ENCODE measurements at places on chromosomes 5 and 9. TPM values are rescaled to one million over a fixed set of nuclear protein-coding genes. Genes with fewer than 3 reads are reported as not detected.

GRCh38 chr5:170443624-170444023 is 54.5 kb upstream of the KCNMB1 start:
- DNase-seq = no peak

DNA sequence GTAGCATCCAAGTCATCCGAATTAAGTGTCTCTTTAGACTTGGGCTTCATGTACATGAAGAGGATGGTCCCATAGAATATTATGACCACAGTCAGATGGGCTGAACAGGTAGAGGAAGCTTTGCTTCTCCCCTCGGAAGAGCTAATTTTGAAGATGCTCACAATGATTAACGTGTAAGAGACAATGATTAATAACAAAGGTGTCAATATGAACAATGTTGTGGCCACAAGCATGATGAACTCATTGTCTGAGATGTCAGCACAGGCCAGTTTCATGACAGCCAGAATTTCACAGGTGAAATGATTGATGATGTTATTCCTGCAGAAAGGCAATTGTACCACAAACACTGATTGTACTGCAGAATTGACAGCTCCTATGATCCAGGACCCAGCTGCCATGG is 626 bp downstream of the OR13C2 start:
- no peak for DNase-seq

GRCh38 chr5:149228618-149229297 is 42.9 kb upstream of the AFAP1L1 start:
- no peak for DNase-seq

DNA sequence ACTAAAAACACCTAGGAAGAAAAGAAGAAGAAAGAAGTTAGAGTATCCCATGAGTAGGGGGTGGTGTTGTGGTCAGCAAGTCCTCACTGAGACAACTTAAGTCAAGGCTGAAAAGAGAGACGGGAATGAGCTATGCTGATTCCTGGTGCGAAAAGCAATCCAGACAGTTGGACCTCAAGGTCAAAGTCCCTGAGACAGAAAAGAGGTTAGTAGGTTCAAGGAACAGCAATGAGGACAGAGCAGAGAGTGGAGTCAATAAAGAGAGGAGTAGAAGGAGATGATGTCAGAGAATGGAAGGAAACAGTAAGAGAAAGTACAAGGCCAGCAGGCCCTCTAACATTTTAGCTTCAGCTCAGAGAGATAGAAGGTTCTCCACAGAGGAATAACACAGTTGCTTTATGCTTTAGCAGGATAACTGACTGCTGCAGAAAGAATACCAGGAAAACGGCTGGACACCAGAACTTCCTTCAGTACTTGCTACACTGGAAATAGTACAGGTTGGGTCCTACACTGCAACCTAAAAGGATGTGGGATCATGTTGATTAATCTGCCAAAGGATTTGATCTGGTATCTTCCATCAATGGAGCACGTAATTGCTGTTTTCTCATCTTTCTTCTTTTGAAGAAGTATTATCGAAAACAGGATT is 43.6 kb downstream of the GNAQ start:
- no peak for DNase-seq

DNA sequence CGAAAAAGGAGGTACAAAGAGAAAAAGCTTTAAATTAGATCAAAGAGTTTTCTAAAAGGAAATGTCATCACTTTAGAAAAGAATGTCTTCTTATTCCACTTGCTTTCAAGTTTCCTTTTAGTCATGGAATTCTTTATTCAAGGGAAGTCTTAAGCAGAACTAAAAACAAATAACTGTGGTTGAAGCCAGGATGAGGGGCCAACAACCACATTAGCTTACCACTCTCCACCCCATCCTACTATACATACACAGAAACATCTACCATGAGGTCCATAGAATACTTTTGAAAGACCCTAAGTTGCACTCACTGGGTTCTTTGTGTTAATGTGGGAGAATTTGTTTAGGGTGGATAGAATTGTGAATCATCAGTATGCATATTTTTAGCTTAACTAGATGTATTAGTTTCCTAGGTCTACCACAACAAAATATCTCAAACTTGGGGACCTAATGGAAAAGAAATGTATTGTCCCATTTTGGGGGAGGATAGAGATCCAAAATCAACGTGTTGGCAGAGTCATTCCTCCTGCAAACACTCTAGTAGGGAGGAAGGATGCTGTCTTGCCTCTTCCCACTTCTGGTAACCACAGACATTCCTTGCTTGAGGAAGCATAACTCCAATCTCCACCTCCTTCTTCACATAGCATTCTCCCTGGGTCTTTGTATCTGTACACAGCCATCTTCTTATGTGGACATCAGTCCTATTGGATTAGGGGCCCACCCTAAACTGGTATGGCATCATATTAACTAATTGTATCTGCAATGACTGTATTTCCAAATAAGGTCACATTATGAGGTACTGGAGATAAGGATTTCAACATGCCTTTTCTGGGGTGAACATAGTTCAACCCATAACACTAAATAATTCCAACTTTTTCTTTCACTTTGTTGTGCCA is 239.4 kb downstream of the LURAP1L start:
- DNase-seq = no peak

DNA sequence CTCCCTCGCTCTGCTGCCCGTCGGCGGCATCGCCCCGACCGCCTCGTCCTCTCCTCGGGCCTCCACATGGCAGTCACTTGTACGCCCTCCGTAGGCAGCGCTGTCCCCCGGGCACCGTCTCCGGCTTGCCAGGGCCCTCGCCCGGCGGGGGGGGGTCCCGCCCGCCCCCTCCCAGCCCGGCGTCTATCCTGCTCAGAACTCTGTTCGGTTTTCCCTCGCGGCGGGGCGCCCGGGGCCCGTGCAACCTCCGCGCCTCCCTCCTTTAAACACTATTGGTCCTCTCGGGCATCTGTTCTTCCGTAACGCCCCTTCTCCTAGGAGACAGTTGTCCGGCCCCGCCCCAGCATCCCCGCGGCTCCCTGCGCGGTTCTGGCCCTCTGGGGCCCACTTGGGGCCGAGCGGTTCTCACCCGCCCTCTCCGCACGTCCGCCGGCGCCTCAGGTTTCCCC is 831 bp downstream of the ODF2 start:
- DNase-seq = peak; percentile 76

GRCh38 chr5:15103130-15103529 is 231.6 kb upstream of the ANKH start:
- no peak for DNase-seq

DNA sequence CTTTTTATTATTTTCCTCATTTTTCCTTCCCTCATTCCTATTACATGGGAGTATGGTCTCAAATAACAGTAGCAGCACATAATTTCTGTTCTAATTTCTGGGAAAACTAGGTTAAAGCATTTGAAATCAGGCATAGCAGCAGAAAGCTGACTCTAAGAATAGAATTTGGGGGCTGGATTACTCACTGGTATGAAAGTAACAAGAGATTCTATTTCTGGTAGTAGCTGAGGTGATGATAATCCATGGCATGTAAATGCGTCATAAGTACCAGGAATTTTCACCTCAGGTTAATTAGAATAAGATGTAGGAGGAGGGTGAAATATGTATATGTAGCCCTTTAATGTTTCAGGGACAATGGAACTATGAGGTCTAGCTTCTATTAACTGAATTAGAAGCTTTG is 662.0 kb downstream of the PTPRD start:
- no peak for DNase-seq

- no peak for DNase-seq
These were observed 524 bp downstream of the CYFIP2 start for GRCh38 chr5:157266286-157267007.

PLAC8L1 gene
- not detected for total RNA-seq

LCN10 gene
- 28.5 TPM for total RNA-seq

SPATA31E1 gene
- total RNA-seq = not detected

OBP2A gene
- not detected for total RNA-seq

ALDH1A1 gene
- total RNA-seq = 43.9 TPM

IFNA2 gene
- total RNA-seq = not detected

CCDC183 gene
- not detected for total RNA-seq

PHF24 gene
- not detected for total RNA-seq

CLTB gene
- 189 TPM for total RNA-seq

All from ascending aorta (tissue), 2 donors.